ENCODE measurements at places on chromosomes 7 and 10.

DNA sequence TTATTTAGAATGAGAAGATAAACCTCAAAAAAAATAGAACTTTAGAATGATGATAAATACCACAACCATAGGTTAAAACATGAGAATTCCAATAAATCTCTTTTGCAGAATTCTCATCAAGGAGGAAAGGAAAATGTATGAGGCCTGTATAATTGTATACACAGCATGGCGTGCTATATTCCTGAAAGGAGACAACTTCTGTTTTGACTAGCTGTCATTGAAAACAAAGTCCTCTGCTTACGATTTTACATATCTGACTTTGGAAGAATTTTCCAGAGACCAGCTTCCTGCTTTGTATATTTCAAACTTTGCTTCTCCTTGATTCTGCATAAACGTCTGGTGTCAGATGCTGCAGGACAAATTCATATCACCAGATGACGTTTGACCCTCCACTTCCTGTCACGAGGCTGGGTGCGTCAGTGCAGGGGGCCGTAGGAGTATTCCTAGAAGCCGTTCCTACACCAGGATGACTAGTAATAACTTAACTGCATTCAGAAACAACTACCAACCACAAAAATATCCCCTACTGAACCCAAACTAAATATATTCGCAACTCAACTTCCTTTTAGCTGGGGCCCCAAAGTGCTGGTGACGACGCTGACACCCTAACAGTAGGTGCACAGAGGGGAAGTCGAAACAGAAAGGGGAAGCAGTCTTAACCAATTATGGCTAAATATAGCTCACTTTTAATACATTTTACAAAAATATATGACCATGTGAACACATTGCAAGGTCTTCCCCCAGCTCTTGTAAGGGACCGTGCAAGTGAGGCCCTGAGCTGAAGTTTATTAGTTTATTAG is 178.6 kb upstream of the INHBA start:
- peak overlapping the region; percentile 98 for H3K27ac ChIP-seq
- H3K4me3 ChIP-seq: peak overlapping the region; percentile 55
- peaks cover 6% of the 10 kb centered on the region for H3K27me3 ChIP-seq
- DNase-seq: peak; percentile 84
- peaks cover 34% of the 10 kb centered on the region for H3K4me1 ChIP-seq

DNA sequence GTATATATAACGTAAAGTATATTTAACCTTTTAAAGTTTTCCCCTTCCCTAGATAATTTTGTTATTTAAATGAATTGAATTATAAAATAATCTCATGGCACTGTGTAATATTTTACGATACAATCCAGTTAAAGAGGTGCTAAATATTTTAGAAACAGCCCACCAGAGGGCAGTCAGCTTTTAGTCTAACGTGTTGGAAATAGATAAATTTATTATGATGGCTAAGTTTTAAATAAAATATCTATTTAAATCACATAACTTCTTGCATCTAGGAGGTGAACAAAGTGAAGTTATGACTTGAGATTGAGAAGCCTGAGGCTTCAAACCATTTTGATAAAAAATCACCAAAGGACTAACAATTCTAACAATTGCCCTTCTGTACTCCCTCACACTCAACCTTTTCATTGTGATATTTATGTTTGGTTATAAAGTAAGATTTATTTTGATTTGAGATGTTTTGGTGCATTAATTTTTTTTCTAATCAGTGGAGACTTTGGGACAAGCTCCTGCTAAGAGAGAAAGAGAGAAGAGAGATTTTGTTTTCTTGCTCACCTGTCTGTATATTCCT is 171.5 kb upstream of the SP4 start:
- no peak overlapping the region for H3K4me3 ChIP-seq
- DNase-seq: peak; percentile 50
- peaks cover 31% of the 10 kb centered on the region for H3K27me3 ChIP-seq
- peaks cover 2% of the 10 kb centered on the region for H3K36me3 ChIP-seq
- peaks cover 25% of the 10 kb centered on the region for H3K4me1 ChIP-seq
- H3K27ac ChIP-seq: no peak overlapping the region

GRCh38 chr7:115306586-115306985 is 384.7 kb downstream of the MDFIC start:
- H3K27me3 ChIP-seq: no peaks in the 10 kb centered on the region
- H3K4me3 ChIP-seq: no peak overlapping the region
- no peaks in the 10 kb centered on the region for H3K4me1 ChIP-seq
- no peak for DNase-seq

- H3K27ac ChIP-seq: no peak overlapping the region
- H3K36me3 ChIP-seq: peaks cover 10% of the 10 kb centered on the region
- no peak for DNase-seq
- H3K4me1 ChIP-seq: no peaks in the 10 kb centered on the region
Measured at GRCh38 chr10:63542835-63543575, 21.8 kb downstream of the REEP3 start.

GRCh38 chr10:118687472-118687871 is 67.3 kb downstream of the CACUL1 start:
- H3K4me1 ChIP-seq: no peaks in the 10 kb centered on the region
- no peaks in the 10 kb centered on the region for H3K27me3 ChIP-seq
- H3K36me3 ChIP-seq: peaks cover 48% of the 10 kb centered on the region
- no peak for DNase-seq
- H3K4me3 ChIP-seq: no peak overlapping the region
- H3K27ac ChIP-seq: no peak overlapping the region

DNA sequence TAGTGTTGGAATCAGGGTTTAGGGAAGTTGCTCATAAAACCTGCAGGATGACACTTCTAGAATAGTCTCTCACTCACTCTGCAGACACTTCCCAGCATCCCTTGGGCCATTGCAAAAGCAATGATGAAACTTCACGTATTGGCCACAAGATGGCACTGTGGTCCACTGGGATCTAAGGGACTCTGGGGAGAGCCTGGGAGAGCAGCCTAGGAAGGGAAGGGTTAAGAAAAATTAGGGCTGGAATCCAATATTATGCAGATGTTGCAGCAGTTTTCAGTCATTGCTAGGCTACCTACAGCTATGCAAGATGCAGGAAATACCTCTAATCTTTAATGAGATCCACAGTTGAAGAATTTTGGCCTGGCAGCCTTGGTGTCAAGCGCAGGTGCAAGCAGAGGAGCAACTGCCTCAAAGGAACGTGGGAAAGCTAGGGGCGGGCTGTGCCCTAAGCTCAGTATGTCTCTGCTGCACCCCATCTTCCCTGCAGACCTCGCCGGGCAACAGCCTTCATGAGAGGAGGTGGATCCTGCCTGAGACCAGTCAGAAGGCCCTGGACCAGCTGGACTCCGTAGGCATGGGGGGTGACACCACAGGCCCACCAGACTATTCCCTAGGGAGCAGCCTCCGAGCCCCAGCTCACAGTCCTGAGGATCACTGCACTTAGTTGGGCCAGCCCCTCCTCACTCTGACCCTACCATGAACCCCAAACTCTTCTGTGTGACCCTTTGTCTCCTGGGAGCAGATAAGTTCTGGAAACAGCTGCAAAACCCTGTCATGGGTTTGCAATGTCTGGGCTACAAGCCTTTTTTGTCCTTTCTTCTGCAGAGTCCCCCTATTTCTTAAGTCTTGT is 127.9 kb upstream of the PRSS58 start:
- H3K27me3 ChIP-seq: peaks cover 31% of the 10 kb centered on the region
- DNase-seq: peak; percentile 64
- H3K36me3 ChIP-seq: no peaks in the 10 kb centered on the region
- H3K27ac ChIP-seq: peak overlapping the region; percentile 0
- no peak overlapping the region for H3K4me3 ChIP-seq
- H3K4me1 ChIP-seq: peaks cover 27% of the 10 kb centered on the region

DNA sequence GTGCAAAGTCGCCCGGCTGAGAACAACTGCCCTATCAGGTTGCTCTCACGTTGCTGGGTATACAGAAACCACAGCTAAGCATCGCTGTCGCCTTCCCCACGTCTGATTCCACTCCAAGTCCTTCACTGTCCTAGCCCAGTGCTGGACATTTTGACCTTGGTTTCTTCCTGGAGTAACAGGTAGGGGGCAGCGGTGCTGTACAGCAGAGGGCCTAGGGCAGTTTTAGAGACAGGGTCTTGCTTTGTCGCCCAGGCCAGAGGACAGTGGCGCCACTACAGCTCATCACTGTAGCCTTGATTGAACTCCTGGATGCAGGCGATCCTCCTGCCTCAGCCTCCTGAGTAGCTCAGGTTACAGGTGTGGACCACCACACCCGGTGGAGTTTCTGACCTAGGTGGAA is 2.6 kb downstream of the CLDN15 start:
- no peak for DNase-seq
- no peaks in the 10 kb centered on the region for H3K27me3 ChIP-seq
- H3K4me1 ChIP-seq: peaks cover 4% of the 10 kb centered on the region
- H3K4me3 ChIP-seq: no peak overlapping the region
- peaks cover 15% of the 10 kb centered on the region for H3K36me3 ChIP-seq
- H3K27ac ChIP-seq: no peak overlapping the region

DNA sequence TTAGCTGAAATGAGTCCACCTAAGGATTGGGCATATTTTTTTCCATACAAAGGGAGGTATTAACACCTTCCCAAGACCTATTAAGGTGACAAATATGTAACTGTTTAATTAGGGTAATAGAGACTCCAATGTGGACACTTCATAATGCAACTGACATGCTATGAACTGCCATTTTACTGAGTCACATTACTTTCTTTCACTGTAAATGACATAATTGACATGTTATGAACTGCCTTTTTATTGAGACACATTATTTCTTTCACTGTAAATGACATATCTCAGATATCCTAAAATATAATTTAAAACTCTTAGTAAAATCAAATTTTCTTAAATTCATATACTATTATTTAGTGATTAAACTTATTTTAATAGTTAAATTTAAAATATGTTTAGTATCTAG is 528.8 kb upstream of the PCDH15 start:
- H3K27ac ChIP-seq: no peak overlapping the region
- H3K27me3 ChIP-seq: no peaks in the 10 kb centered on the region
- no peak overlapping the region for H3K4me3 ChIP-seq
- no peaks in the 10 kb centered on the region for H3K4me1 ChIP-seq

DNA sequence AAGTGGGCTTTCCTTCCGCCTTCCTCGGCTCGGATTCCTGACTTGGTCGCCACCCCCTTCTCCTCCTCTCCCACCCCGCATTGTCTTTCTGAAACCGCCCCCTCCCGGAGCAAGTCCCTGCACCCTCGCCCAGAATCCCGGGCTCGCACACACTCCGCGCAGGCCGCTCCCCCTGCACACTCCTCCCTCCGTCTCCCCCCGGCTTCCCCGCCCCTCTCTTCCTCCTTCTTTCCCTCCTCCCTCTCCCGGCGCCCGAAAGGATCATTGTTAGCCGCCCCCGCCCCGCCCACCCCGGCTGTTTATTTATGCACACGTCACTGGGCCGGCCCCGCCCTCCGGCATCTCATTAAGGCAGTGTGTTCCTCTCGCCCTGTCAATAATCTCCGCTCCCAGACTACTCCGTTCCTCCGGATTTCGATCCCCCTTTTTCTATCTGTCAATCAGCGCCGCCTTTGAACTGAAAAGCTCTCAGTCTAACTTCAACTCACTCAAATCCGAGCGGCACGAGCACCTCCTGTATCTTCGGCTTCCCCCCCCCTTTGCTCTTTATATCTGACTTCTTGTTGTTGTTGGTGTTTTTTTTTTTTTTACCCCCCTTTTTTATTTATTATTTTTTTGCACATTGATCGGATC is at the start of gene TCF7L2:
TSS of gene TCF7L2 (plus strand) at position 373 of the 633 bp plus-strand sequence. CDS start 510 bp downstream, outside the sequence.
- DNase-seq: peak; percentile 57
- peaks cover 28% of the 10 kb centered on the region for H3K4me1 ChIP-seq
- peaks cover 82% of the 10 kb centered on the region for H3K27me3 ChIP-seq
- H3K36me3 ChIP-seq: peaks cover 3% of the 10 kb centered on the region

GRCh38 chr7:121187676-121188075 is 141.1 kb upstream of the WNT16 start:
- no peaks in the 10 kb centered on the region for H3K36me3 ChIP-seq
- no peak overlapping the region for H3K27ac ChIP-seq
- DNase-seq: no peak
- no peaks in the 10 kb centered on the region for H3K4me1 ChIP-seq

DNA sequence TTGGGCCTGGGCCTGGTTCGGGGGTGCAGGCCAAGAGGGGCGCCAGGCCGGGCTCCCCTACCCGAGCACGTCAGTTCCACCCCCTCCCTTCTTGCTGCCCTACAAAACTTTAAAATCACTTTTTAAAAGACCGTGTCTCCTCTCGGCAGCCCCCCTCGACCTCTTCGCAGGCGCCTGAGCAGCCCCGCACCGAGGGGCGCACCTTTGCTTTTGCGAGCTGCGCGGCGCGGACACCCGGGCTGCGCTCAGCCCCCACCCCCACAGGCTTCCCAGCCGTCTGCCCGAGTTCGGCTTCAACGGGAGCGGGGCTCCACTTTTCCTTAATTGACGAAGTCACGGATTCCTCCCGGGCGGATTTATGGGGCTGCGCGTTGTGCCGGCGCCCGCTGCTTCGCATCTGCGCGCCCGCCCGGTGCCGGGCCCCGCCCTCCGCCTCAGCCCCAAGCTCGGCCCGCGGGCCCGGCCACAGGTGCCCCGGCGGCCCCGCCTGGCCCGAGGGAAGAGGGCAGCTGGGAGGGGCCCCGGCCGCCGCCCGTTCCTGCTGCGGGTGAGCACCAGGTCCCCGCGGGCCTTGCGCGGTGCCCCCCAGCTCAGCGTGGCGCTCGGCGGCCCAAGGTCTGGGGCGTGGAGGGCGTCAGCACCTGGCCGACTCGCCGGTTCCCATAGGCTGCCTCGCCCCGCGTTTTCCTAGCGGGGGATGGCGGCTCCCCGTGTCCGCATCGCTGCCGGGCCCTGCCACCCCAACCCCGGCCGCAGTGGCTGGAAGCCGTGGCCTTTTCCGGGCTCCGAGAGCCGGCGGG is 10.8 kb upstream of the MNX1 start:
- H3K27me3 ChIP-seq: peaks cover 94% of the 10 kb centered on the region
- H3K27ac ChIP-seq: no peak overlapping the region
- H3K4me3 ChIP-seq: no peak overlapping the region

DNA sequence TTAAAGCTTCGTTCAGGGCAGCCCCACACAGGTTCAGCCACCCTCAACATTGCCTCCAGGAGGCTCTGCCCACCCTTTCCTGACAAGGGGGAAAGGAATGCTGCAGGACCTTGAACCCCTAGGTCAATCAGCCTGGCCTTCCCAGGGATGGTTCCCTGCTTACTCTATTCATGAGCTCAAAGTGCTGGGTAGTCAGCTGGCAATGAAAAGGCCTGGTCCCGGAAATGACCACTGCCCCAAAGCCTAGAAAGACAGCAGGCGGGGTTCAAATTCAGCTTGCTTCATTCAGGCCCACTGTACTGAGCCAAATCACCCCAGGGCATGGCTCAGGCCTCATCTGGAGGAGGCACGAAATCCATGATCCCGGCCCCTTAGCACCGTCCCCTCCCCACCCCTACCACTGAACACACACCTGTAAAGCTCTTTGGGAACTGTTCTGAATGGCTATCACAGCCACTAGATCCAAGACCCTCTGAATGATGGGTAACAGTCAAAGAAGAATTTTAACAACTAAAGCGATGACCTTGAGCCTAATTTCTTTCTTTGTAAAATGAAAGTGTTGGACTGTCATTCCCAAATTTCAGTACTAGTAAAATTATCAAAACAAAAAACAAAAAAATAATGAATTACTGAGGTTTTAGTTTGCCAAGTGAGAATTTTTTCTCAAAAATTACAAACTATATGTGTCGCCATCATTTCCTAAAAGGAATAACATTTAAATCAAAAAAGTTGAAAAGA is 1.0 kb downstream of the URGCP start:
- peaks cover 2% of the 10 kb centered on the region for H3K36me3 ChIP-seq
- H3K4me3 ChIP-seq: peak overlapping the region; percentile 95
- H3K27me3 ChIP-seq: no peaks in the 10 kb centered on the region
- peak overlapping the region; percentile 93 for H3K27ac ChIP-seq

All from activated naive CD4-positive, alpha-beta T cell treated with anti-CD3 and anti-CD28 coated beads, Interleukin-2, amount 10 ng/mL, durations not matched to agents 7 days and 5 days (primary cell).